ENCODE measurements at places on chromosomes 16 and 17. TPM values are rescaled to one million over a fixed set of nuclear protein-coding genes. Genes with fewer than 3 reads are reported as not detected.

CLEC18A gene
- total RNA-seq = not detected

UNC45B gene
- not detected for total RNA-seq

TOP2A gene
- 0.33 TPM for total RNA-seq

DNA sequence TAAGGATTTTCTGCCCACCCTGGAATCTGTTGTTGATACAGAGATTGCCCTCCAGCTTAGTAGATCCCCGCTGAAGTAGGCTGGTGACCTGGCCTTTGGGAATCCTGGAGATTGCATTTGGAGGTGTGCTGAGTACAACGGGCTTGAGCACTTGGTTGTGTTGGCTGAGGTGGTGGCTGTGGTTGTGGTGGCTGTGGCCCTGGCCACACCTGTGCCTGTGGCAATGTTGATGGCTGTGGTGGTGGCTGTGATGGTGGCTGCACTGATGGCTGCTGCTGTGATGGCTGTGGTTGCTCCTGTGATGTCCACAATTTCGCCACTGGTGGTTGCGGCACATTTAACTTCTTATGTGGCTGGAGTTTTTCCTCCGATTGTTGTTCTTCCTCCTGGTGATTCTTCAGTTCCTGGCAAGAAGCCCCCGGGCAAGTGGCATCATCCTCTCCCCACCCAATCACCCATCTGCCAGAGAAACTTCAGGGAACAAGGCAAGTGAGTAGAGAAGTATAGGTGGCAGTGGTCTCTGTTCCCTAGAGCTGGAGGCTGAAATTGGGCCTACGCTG is 4.2 kb downstream of the CCDC200 start:
- peak; percentile 50 for DNase-seq

DNA sequence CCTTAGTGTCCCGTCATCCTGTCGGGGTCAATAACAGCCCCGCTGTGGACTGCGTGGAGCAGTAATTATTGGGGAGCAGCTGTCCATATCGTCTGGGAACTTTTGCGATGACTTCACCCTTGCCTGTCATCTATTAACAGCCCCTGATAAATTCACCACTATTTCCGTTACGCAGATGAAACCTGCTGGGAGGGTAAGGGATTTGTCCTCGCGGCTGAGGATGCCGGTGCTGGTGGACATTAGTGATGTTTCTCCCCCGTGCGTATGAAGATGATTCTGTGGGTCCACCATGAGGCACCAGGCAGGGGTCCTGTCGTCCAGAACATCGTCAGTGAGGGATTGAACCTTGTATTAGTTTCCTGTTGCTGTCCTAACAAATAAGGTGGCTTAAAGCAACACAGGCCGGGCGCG is 1.0 kb downstream of the FLYWCH2 start:
- DNase-seq = no peak

- no peak for DNase-seq
Observed at GRCh38 chr16:14676633-14677032, 17.5 kb downstream of the PLA2G10 start.

KRTAP9-2 gene
- total RNA-seq = not detected

DNA sequence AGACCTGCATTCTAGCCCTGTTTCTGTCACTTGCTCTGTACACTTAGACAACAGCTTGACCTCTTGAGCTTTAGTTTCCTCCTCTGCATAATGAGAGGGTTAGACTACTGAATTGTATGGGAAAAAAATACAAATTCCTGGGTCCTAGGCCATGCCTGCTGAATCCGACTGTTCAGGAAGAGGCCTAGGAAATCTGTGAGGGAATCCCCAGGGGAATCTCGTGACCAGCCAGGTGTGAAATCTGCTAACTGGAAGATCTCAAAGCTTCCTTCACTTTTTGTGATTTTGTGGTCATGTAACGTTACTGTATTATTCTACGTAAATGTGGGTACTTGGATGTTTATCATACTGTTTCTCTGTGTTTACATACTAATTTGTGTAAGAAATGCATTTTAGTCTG is 58.2 kb downstream of the CYLD start:
- no peak for DNase-seq

- no peak for DNase-seq
Observed at GRCh38 chr16:50202926-50203624, 50.0 kb downstream of the TENT4B start.

DNA sequence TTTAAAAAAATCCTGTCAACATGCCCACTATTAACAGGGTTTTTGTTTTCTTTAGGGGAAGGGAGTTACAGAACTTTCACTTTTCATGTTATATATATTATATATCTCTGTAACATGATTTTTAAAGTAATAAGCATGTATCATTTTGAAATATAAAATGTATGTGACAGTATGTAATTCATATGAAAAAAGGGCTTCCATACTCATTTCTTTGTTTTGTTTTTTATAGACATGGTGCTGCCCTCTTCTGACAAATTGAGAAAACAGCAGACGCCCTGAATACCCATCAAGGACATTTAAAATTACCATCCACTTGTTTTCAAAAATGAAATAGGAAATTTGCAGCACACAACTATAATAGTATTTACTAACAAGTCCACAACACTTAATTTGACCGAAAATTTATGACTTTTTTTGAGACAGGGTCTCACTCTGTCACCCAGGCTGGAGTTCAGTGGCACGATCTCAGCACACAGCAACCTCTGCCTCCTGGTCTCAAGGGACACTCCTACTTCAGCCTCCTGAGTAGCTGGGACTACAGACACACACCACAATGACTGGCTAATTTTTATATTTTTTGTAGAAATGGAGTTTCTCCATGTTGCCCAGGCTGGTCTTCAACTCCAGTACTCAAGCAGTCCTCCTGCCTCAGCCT is 30.4 kb downstream of the CFDP1 start:
- DNase-seq = no peak

PTX4 gene
- total RNA-seq = 0.75 TPM

DNA sequence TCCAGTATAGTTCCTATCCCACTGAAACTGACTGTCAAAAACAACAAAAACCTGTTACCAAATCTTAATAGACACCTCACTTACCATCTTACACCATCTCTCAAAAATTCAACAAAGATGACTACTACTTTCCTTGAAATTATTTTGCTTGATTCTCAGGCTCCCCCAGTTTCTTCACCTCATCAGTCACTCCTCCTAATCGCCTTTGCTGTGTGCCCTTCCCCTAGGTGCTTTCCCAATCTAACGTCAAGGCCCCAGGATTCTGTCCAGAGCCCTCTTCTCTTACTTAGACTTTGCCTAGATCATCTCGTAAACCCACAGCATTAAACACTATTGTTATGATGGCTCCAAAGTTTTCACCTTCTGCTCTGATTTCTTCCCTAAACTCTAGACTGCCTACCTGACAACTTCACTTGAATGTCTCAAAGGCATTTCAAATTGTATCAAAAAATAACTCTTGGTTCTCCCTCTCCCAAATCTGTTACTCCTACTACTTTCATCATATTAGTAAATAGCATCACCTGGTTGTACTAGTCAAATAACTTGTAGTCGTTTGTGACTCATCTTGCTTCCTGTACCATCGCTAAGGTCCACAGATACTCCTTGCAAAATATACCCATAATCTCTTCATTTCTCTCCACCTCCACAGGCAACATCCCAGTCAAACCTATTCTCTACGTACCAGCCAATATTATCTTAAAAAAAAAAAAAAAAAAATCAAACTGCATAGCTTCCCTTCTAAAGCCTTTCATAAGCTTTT is 18.0 kb downstream of the C16orf87 start:
- no peak for DNase-seq

- DNase-seq = no peak
Observed at GRCh38 chr17:32609884-32610650, 123.3 kb downstream of the CDK5R1 start.

EFNB3 gene
- 0.17 TPM for total RNA-seq

DNA sequence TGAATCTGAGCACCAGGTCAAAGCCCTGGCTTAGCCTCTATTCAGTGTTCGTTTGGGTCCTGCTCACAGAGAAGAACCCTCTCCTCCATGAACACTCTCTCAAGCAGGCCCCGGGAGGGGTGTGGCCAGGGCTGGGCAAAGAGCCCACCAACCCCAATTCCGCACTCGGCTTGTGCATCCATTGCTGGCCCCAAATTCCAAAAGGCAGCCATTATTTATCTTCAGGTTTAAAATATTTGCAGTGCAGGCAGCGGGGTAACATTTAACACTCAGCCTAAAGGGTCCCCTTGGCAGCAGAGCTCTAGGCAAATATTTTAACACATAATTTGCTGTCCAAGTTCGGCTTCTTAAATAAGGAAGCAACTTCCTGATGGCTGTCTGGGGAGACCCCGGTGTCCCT is 115.7 kb downstream of the ZNF423 start:
- no peak for DNase-seq

EVPLL gene
- not detected for total RNA-seq

GRCh38 chr17:8005967-8006730 is 3.7 kb downstream of the GUCY2D start:
- DNase-seq = no peak

GRCh38 chr17:57696050-57696449 is 49.0 kb downstream of the CCDC182 start:
- peak; percentile 60 for DNase-seq

CCT6B gene
- 3.8 TPM for total RNA-seq

DNA sequence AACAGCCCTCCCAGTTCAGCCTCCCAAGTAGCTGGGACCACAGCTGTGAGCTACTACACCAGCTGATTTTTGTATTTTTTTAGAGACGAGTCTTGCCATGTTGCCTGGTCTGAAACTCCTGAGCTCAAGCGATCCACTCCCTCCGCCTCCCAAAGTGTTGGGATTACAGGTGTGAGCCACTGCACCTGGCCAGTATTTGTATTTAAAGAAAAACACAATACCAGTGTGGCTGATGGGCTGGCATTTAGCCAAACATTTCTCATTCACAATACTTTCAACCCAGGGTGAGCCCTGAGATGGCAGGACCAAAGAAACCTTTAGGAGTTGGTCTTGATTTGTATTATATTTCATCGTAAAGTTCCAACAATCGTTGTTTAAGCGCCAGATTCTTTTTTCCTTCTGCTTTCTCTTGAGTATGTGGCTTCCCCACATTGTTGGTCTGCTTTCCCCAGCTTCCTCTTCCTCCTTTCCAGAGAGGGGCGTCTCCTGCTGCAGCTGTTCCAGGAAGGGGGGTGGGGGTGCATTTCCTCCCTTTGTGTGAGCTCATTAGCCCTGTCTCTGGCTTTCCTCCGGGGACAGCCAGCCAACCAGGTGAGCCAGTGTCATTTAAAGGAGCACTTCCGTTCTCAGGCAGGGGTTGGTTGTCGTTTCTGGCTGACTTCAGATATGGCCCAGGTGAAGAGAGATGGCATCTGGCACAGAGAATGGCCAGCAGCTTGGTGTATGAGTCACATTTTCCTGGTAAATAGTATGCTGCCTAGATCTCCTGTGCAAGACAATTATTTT is 79.9 kb downstream of the GPRC5B start:
- no peak for DNase-seq

- no peak for DNase-seq
Observed at GRCh38 chr17:72947475-72947874, 145.0 kb downstream of the SLC39A11 start.

DNA sequence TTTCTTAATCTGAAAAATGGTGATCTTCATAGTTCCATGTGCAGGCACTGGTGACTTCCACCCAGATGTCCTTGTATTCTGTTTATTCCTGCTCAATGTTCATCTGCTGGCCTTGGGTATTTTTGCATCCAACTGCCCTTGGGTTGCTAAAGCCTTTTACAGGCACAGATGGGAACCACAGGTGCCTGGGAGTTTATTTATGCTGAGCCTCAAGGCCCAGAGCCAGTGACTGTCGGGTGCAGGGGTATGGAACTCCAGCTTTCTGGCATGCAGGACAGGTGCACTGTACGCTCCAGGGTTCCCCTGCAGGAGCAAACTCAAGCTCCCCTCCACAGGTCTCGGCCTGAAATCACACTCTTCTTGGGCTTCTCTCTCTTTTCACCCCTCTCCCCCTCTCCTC is 22.3 kb downstream of the DYNLRB2 start:
- DNase-seq = no peak

GRCh38 chr16:9357829-9358228 is 266.4 kb downstream of the HAPSTR1 start:
- DNase-seq = peak; percentile 31

PRPSAP1 gene
- 37.3 TPM for total RNA-seq

All from esophagus muscularis mucosa (tissue), 4 donors.